ENCODE measurements at places on chromosomes 7 and 10.

DNA sequence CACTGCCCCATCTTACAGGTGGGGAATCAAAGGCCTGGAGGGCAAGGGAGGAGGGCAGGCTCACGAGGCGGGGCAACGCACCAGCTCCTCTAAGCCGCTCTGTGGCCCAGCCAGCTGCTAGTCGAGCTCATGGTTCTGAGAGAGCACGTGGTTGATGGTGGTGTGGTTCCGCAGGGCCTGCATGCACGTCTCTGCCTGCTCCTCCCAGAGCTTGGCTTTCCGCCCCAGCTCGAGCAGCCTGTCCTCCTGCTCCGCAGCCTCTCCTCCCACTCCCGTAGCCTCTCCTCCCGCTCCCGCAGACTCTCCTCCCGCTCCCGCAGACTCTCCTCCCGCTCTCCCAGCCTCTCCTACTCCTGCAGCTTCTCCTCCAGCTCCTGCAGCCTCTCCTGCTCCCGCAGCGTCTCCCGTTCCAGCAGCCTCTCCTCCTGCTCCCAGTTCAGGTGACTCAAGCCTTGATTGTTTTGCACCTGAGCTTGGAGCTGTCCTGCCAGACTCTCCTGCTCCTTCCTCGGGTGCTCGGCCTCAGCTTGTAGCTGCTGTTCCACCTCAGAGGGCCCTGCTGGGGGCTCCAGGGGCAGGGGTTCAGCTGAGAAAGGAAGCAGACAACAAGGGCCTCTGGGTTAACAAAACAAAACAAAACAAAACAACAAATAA, 19.1 kb upstream of the MTPAP start:
- DNase-seq, result no peak

DNA sequence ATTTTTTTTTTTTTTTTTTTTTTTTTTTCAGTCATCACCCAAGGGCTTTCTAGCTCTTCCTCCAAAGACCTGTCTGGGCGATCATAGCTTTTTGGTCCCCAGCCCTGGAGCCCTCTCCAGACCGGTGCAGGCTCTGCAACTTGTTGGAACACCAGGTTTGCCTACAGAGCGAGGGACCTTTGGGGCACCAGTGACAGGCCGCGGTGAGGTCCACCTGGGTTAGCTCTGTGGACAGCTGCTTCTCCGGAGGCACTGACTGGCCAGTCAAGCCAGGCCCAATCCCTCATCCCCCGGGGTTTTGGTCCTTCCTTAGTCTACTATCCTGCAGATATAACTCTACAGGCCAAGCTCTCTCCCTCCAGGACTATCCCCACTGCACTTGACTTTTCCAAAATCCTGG, 86.8 kb upstream of the SMNDC1 start:
- DNase-seq, result no peak

DNA sequence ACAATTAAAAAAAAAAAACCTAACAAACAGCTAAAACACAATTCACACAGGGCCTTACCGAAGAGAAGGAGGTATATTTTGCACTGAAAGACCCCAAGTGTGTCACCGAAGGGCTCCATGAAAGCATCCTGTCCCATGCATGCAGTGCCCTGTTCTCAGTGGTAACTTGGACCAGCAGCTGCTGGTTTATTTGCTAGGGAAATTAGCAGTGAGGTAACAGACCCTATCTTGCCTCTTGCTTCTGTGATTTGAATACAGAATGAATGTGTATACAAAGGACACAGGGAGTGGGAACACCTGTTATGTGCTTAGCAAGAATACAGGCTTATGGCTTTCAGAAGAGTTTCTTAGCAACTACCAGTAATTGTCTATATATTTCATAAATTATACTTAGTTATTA, at the start of gene HEPACAM2:
Gene HEPACAM2, minus strand, starts transcription at position 160 of the 400 bp plus-strand sequence.
- no peak for DNase-seq

DNA sequence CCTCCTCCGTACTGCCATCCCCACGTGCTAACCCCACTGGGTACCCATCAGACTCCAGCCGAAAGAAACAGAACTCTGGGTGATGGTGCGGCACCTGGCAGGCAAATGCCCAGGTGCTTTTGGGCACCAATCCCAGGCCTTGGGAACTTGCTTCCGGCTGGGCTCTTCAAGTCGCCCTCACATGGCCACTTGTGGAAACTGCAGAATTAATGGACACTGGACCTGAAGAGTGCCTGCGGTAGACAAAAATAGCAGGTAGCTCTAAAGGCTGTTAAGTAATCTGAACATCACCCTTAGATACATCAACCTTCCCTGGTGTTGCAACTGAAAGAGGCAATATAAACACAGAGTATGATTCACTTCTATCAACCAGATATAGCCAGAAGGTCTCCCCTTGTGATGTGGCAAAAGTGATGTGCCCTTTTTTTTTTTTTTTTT, 644.4 kb downstream of the GRM8 start:
- DNase-seq, result no peak

GRCh38 chr7:25260862-25261494, 32.7 kb upstream of the NPVF start:
- no peak for DNase-seq
